CD4-positive, alpha-beta memory T cell (primary cell): ENCODE measurements at places on chromosomes 12 and 14. TPM values are rescaled to one million over a fixed set of nuclear protein-coding genes. Genes with fewer than 3 reads are reported as not detected.

DNA sequence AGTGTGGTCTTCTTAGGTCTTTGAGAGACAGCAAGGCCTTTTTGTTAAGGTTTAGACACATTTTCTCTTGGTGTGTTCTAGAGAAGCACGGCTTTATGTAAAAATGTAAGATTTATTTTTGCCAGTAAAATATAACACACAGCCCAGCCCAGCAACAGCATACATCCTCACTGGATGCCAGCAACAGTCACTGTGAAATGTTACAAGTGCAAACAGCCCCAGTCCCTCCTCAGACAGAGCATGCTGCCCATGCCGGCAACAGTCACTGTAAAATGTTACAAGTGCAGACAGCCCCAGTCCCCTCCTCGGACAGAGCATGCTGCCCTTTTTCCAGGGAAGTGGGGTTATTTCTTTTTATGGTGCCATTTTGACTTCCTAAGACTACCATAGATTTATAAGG lies 207.6 kb downstream of the CHST11 start:
- no peak for DNase-seq

Gene MYO1H
- polyA plus RNA-seq: not detected

GRCh38 chr14:69838881-69839416 lies 40.3 kb upstream of the SMOC1 start:
- DNase-seq: no peak

GRCh38 chr12:39372929-39373328 lies 70.0 kb downstream of the KIF21A start:
- peak; percentile 4 for DNase-seq

DNA sequence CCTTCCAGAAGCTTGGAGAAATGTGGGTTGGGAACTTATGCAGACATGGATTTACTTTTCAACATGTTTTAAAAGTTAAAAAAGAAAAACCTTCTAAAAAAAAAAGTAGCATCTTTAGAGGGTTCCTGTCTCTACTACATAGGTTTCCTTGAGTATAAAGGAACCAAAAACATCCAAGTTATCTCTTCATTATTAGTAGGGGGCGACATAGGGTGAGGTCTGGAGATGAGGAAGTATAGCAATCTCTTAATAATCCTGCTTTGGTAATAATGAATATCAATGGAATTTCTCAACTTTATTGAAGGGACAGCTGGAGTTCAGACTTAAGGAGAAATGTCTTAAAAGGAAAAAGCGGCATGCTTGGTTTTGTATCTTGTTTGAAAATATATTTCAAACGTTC lies 6.5 kb upstream of the PLXNC1 start:
- no peak for DNase-seq

Gene RAB35
- 12.4 TPM for polyA plus RNA-seq

Gene GPR137C
- polyA plus RNA-seq: not detected

DNA sequence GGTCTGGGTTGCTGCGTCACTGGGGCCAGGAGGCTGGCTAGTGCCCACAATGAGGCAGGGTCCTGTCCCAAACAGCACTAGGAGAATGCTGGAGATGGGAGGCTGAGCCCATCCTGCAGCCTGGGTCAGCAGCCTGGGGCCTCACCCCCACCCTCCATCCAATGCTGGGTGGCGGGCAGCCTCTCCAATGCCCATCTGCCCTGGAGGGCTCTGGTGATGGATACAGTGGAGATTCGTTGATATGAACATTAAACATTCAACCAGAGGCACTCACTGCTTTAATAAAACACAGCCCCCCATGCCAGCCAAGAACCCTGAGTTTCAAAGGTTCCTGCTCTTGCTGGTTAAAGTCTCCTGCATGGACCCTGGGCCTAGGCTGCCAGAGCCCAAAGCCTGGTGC lies 19.5 kb upstream of the HHIPL1 start:
- DNase-seq: no peak

DNA sequence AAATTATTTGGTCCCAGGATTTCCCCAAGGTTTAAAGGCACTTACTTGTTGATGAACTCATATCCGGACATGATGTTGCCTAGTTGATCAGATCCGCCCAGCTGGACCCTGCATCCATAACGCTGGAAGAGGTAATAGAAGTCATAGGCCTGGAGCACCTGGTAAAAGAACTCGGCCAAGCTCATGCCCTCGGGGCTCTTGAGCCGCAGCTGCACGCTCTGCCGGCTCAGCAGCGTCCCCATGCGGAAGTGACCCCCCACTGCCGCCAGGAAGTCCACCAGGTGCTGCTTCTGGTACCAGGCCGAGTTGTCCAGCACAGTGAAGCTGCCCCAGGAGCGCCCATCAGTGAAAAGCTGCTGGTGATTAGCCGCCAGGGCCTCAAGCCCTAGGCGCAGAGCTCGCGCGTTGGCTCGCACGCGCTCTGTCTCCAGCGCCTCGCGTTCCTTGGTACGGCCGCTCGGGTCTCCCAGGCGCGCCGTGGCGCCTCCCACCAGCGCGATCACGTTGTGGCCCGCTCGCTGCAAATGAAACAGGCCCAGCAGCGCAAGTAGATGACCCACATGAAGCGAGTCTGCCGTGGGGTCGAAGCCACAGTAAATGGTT lies 545 bp downstream of the YARS2 start:
- DNase-seq: peak; percentile 75
